ENCODE measurements at places on chromosomes 2 and 18.

GRCh38 chr2:136005462-136006196 is 20.2 kb upstream of the DARS1 start:
- DNase-seq, result no peak

GRCh38 chr2:62147610-62148301 is 48.2 kb upstream of the B3GNT2 start:
- no peak for DNase-seq

DNA sequence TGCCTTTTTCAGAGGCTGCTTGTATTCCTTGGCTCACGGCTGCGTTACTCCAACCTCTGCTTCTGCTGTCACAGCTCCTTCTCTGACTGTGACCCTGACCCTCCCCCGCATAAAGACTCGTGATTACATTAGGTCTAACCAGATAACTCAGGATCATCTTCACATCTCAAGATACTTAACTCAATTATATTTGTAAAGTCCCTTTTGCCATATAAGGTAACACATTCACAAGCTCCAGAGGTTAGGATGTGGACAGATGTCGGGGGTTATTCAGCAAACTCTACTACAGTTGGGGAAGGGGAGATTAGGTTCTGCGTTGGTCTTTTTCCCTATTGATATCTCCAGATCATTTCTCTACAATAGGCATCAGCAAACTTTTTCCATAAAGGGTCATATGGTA is 76.9 kb downstream of the EVA1A start:
- no peak for DNase-seq

DNA sequence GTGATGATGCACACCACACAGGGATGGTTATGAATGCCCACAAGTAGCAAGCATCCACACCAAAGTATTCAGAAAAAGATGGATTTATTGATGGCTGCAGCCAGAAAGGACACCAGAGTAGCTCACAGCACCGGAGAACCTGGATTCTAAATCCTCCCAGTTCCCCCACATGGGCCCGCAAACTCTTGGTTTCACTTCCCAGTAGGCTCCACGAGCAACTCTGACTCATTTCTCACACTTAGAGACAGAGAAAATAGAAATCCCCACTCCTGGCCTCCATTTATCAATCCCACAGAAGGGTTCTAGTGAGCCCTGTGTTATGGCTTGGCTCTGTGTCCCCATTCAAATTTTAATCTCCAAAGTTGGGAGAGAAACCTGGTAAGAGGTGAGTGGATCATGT is 426.7 kb upstream of the MYT1L start:
- no peak for DNase-seq

DNA sequence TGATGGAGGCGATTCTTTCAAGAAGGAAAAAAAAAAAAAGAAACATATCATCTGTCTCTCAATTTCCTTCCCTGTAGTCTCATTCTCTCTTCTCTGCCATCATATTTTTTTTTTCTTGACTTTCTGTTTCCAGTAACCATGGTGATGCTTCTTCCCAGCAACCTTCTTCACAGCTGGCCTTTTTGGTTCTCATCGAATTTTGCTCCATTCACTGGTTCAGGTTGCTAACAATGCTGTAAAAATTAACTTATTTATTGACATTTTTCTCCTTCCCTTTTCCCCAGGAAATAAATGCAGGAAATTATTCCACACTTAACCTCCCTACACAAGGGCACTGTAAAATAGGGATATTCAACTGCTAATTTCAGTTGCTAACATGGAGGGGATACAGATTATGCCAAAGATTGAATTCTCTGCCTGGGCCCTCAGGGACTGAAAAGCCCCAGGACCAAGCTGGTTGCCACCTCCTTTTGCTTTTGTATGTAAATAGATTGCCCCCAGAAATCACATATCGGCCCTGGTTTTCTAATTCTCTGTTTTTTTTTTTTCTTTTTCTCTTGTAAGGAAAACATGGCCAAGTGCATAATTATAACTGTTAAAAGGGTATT is 154.7 kb downstream of the MAP2 start:
- DNase-seq, result no peak

GRCh38 chr2:113225263-113226259 is 51.8 kb downstream of the PSD4 start:
- DNase-seq, result no peak

DNA sequence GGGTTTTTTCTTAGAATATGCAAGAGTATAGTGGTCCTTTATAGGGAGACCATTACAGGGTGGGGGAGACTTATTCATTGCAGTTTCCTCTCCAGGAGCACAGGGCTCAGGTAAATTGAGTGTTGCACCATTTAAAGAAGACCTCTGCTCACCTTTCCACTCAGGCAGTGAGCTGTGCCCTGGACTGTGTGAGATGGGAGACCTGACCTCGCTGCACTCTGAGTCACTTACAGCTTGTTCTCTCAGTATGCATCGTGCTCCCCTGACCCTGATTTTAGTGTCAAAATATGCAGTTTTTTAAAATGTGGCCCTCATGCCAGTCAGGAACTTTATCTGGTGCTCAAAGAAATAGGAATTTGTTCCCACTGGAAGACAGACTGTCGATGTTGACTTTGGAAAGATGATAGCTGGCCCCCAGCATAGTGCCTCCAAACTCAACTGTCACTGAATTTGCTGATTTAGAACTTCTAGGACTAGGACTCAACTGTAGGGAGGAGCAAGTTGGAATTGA is 146.7 kb upstream of the EPAS1 start:
- no peak for DNase-seq

- DNase-seq, result no peak
Measured at GRCh38 chr2:158529379-158530259, 72.9 kb downstream of the PKP4 start.

GRCh38 chr2:45923701-45924100 is 272.2 kb downstream of the PRKCE start:
- no peak for DNase-seq

DNA sequence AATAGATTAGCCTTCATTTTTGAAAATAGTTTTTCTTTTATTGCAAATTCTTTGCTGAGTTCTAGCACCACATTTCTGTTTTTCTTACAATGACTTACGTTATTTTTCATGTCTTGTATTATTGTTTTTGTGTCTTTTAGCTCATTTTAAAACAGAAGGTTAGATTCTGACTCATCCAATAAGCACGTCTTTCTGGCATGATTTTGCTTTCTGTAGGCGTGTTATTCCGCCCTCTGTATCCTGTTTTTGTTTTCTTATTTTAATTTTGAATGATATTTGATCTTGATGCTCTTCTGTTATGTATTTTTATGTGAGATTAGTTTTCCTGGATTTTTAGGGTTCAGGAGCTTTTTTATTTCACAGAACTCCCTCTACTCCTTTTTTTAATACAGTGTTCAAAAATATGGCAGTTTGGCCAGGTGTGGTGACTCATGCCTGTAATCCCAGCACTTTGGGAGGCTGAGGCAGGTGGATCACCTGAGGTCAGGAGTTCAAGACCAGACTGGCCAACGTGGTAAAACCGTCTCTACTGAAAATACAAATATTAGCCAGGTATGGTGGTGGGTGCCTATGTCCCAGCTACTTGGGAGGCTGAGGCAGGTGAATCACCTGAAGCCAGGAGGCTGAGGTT is 145.0 kb downstream of the CLIP4 start:
- no peak for DNase-seq

Data from GM18507 (cell line).